Activated T-cell treated with anti-CD3 and anti-CD28 coated beads, Interleukin-2, amount 50 U/mL, for 72 hours (primary cell): ENCODE measurements at places on chromosomes 16 and 17.

DNA sequence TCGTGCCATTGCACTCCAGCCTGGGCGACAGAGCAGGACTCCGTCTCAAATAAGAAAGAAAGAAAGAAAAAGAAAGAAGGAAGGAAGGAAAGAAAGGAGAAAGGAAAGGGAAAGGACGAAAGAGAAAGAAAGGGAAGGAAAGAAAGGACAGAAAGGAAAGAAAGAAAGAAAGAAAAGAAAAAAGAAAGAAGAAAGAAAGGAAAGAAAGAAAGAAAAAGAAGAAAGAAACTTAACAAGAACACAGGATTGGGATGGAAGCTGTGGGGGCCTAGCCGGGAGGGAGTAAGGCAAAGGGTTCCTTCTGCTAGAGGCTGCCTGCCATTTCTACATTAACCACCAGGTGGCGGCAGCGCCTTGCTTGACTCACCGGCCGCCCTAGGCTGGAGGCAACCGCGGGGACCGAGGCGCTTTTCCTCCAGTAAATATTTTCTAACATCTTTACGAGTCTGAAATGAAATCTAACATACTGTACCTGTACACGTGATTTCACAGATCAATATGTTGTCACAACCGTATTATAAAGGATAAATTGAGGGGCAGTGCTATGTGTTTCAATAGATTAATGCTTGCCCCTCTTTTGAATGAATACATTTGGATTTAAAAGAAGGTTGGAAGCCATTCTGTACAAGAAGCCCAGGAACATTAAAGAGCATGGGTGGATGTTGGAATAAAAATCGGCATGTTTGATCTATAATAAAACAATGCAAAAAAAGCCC lies 6.1 kb downstream of the GJD3 start:
- peak; percentile 93 for DNase-seq

GRCh38 chr17:17420082-17420481 lies 56.7 kb upstream of the MED9 start:
- no peak for DNase-seq

DNA sequence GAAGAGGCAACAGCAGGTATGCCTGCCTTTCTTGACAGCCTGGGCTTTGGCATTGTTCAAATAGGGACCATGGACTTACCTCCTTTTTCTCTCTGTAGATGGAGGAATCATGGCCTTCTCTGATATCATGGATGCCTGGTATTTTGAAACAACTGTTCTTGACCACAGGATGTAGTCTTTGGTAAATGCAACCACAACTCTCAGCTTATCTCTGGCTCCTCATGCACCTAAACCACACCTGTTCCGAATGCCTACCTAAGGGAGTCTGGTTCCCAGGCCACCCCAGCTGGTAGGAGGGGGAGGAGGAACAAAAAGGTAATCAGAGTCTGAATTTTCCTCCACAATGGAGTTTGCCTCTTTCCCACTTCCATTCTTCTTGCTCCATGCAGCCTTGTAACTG lies 18.8 kb downstream of the CDK5RAP3 start:
- DNase-seq, result no peak

GRCh38 chr17:57463103-57463885 lies 207.0 kb downstream of the MSI2 start:
- peak; percentile 93 for DNase-seq

DNA sequence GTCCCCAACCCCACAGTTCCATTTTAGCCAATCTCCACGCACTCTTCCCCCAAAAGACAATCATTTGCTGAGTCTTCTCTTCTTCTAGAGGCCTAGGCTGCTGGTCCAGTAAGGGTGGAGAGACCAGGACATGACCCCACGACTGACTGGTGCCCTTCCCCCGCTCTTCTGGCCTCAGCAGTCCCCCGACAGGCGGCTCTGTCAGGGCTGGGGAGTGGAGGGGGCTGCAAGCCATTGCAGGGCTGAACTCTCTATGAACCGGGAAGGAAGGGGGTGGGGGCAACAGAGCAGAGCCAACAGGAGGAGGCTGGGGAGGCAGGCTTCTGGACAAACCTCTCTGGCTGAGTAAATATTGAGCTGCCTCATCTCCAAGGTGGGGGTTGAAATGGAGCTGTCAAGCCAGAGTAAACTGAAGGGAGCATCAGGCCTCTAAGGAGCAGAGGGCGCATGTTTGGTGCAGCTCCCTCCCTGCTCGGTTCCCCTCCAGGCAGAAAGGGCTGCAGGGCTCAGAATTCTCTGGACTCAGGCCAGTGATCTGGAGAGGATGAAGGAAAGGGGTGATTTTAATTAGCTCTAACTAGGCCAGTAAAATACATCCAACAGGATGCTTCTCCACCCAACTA lies 8.7 kb downstream of the HOXB1 start:
- no peak for DNase-seq

DNA sequence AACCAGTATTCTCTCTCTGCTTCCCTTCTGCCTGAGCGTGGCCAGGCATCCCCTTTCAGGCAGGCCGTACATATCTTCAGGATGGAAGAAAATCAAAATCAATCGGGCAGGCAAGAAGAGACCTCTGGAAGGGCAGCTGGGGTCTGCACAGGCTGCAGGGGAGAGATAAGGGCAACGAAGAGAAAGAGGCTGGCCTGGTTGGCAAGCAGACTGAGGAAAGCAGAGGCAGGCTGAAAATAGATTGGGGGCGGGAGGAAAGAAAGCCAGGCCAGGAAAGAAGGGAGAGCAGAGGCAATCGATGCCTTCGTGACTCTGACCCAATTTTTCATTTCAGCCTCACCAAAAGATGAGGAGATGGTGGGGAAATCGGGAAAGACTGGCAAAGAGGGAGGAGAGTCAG lies 18.1 kb downstream of the PIPOX start:
- DNase-seq, result no peak

- no peak for DNase-seq
These were observed 134.5 kb downstream of the CDH13 start for GRCh38 chr16:82761236-82761635.
